RCC 7860 (cell line): ENCODE measurements at places on chromosomes 5 and 9.

DNA sequence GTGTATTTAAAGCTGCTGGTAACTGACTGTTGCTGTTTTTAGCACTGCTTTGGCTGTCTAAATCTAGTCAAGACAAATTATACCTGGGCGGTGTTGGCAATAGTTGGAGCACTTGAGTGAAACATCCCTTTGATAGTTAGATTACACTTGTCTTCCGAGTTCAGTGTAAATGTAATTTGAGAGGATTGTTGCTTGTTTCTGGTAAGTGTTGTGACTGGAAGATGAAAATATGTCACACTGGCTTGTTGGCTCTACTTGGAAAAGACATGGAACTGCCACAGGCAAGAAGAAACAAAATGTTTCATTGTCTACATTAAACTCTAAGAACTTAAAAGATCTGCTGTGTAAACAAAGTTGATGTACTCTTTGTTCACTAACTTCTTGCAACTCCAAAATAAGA is 49.2 kb upstream of the PTPRD start:
- DNase-seq: no peak

DNA sequence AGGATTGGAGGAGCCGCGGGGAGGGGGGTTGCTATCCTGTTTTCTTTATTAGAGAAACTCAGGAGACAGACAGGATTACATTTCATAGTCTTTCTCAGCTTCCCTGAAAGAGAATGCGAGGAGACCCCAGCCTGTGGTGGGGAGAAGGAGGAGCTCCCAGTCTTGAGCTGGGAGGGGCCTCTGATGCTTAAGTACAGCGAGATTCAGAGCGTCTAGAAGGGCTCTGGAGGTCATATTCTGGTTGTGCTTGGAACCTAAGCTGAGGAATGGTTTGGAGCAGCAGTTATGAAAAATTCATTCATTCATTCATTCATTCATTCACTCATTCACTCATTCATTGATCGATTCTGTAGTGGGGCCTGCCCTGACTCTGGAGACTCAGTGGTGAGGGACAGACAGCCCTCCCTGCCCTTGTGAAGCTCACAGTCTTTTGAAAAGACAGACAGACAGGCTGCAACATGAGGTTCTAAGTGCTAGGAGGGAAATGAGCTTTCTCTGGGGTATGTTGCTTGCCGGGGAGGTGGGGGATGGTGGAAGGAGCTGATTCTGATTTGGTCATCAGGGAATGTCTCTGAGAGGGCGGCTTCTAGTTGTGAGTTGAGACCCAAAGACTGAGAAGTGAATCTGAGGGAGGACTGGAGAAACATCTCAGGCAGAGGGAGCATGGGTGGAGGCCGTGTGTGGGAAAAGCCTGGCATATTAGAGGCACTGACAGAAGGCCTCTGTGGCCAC is 2.5 kb upstream of the SPRY4 start:
- DNase-seq: no peak

GRCh38 chr9:124344291-124345050 is 70.8 kb downstream of the PSMB7 start:
- no peak for DNase-seq

GRCh38 chr5:150309886-150310239 is 7.2 kb upstream of the ARSI start:
- DNase-seq: no peak

GRCh38 chr5:170143710-170144109 is 38.0 kb downstream of the FOXI1 start:
- no peak for DNase-seq

- no peak for DNase-seq
Observed at GRCh38 chr9:1918622-1919021, 96.5 kb upstream of the SMARCA2 start.

GRCh38 chr5:68339921-68340321 is 124.4 kb downstream of the PIK3R1 start:
- DNase-seq: no peak

DNA sequence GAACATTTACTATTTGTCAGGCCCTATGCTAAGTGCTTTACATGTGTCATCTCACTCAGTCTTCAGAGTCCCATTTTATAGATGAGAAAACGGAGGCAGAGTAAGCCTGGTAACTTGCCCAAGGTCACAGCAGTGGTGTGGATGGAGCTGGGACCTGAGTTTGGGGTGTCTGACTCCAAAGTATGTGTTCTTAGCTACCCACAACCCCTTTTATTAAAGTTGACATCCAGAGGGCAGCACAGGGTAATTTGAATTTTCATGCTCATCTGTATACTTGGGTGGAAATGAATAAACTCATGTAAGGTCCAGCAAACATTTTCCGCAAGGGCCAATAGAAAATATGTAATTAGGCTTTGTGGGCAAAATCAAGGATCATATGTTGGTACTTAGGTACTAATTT is 93.4 kb upstream of the SLC25A48 start:
- no peak for DNase-seq

- DNase-seq: no peak
Observed at GRCh38 chr5:94467346-94467953, 151.0 kb downstream of the KIAA0825 start.

DNA sequence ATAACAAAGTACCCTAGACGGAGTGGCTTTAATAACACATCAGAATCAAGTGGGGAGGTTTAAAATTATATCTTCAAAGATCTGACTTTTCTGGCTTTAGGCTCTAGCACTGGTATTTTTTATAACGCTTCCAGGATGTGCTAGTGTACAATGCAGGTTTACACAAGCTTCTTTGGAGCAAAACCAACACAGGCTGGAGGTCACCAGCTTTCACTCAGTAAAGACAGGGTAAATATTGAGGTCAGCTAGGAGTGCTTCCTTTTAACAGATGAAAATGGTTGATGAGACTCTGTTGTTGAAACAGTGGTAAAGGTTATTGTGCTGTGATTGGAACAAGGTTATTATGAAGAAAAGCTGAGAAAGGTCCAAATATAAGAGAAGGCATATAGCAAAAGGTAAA is 414.2 kb downstream of the TAF11L14 start:
- DNase-seq: no peak
